H1 (cell line): ENCODE measurements at places on chromosomes 2 and 18.

DNA sequence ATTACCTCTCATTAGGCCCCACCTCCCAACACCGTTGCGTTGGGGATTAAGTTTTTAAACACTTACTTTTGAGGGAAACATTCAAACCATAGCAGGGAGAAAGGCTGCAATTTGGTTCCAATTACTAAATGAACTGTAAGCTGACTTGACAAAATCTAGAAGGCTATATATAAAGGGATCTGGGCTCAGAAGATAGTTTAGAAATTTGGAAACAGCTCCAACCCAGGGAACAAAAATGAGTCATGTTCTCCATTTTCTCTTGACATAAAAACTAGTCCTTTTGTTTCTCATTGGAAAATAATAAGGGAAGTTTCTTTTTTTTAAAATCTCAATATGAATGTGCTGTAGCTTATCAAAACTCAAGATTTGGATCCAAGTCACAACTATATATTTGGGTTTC lies 17.5 kb downstream of the MOGAT1 start:
- no peak overlapping the region for H3K27ac ChIP-seq
- no peaks in the 10 kb centered on the region for H3K4me1 ChIP-seq

- no peaks in the 10 kb centered on the region for H3K36me3 ChIP-seq
- H3K27me3 ChIP-seq = no peaks in the 10 kb centered on the region
- H3K27ac ChIP-seq = no peak overlapping the region
- DNase-seq = no peak
- no peaks in the 10 kb centered on the region for H3K4me1 ChIP-seq
Measured at GRCh38 chr2:9297156-9297555, 90.5 kb downstream of the ASAP2 start.

DNA sequence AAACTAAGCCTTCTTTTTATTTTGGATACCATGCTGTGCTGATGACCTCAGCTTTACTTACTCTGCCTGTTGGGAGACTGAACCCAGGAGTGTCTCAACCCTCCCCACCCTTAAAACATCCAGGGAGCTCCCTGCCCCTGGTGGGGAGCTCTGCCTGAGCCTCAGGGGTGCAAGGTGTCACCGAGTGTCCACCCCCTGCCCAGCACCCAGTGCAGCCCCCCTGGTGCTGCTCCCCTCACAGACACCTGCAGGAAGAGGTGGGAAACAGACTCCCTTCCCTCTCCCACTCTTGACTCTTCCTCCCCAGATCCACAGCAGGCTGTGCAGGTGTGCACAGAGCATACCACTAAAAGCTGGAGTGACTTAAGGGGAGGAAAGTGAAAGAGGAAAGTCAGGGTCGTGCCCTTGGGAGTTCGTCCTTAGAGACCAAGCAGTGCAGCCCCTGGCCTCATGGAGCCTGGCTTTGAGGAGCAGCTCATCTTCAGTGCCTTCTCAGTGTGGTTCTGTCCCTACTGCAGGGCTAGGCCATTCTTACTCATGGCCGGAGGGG lies 51.3 kb downstream of the MYO7B start:
- no peak for DNase-seq
- no peaks in the 10 kb centered on the region for H3K36me3 ChIP-seq
- H3K4me3 ChIP-seq = no peak overlapping the region

DNA sequence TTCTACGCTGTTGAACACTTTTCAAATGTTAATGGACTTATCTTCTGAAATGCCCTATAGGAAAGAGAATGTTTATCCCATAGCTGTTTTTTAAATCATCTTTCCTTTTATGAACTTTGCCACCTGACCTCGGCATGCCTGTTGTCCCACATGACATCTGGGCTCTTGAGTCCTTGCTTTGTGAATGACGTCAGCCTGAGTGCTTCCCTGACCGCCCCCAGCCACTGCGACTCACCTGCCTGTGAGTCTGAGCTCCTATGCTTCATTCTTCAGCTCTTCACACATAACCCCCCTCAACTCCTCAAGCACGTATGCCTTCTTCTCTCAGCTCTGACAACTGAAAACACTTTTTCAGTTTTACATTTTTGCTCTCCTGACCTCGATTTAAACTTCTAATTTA lies 166.8 kb downstream of the DCDC2C start:
- no peak for DNase-seq
- no peak overlapping the region for H3K4me3 ChIP-seq
- no peak overlapping the region for H3K27ac ChIP-seq
- H3K4me1 ChIP-seq = no peaks in the 10 kb centered on the region
- no peaks in the 10 kb centered on the region for H3K36me3 ChIP-seq
- no peaks in the 10 kb centered on the region for H3K27me3 ChIP-seq

DNA sequence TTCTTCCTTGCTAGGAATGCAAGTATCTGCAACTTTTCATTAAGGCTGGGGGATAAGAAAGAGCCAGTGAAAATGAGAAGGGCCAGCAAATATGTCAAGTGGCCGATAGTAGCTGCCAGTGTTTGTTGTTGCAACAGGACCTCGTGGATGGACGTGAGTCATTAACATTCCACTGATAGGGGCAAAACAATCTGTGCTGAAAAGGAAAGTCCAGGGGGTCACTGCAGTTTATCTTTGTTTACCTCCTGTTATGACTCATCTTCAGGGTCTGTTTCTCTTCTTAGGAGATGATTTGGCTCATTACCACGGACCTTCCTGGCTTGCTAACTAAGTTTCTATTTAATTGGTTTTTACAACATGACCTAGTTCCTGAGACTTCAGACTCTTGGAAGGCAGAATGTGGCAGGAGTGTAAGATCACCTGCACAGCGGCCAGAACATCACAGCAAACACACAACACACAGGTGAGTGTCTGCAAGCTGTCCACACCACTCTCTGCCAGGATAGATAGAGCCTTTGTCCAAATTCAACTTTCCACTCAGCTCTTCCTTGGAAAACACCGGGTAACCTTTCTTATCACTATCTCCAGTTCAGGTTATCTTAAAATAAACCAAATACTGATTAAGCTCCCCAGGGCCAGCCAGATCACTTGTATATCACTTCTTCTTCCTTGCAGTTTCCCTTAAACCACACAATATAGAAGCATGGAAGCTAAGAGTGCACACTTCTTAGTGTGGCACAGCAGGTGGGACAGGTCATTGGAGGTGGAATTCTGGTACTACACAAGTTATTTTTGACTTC lies 157.5 kb upstream of the LMAN1 start:
- no peak overlapping the region for H3K27ac ChIP-seq
- H3K36me3 ChIP-seq = no peaks in the 10 kb centered on the region
- no peak for DNase-seq
- no peaks in the 10 kb centered on the region for H3K4me1 ChIP-seq
- H3K4me3 ChIP-seq = no peak overlapping the region

DNA sequence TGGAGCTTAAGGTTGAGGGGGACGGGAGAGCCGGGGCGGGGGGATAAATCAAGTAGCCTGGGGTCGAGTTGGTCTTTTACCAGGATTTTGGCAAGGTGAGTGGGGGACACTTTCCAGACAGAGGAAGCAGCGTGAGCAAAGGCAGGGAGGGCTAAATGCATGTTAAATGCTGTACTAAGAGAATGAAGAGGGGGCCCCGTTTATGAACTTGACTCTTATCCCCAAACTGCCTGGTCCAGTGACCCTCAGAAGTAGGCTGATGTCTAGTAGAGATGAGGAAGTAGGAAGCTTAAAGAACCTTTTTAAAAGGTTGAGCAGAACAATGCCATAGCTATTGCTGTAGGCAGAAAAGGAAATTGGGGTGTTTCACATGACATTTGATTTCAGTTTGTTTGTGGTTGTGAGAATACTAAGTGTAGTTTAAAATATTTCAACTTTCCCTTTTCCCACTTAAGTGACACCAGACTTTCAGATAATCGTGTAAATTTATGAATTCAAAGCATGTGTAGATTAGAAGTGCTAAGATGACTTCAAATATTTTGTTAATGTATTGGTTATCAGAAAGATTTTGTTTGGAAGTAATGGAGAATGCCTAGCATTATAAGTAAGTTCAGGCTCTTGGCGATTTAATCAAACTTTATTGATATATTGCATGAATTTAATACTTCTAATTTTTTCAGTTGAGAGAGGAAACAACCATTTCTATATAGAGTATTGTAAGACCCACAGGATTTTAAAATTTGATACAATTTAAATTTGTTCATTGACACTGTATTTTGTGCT lies 1.8 kb downstream of the REL start:
- no peaks in the 10 kb centered on the region for H3K36me3 ChIP-seq
- no peak for DNase-seq

GRCh38 chr2:220745682-220746081 lies 826.4 kb downstream of the EPHA4 start:
- no peak overlapping the region for H3K4me3 ChIP-seq
- no peak overlapping the region for H3K27ac ChIP-seq
- H3K36me3 ChIP-seq = no peaks in the 10 kb centered on the region
- H3K27me3 ChIP-seq = no peaks in the 10 kb centered on the region
- 0 out of 2 replicates have a peak, but pooled peaks cover 3% of the 10 kb centered on the region for H3K4me1 ChIP-seq

DNA sequence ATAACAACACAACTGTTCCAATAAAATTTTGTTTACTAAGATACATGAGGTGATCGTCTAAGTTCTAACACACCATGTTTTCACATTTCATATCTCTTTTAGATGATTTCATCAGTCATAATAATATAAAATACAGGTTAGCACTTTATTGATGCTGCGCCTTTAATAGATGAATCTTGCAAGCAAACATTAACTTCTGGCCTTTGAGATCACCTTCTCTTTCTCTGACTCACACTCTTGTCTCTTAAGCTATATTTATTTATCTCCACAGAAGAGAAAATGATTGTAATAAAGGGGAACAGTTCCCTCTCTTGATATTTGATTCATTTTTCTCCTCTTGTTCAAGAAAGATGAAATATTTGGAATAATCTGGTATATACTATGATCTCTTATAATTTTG lies 603.3 kb upstream of the POU3F3 start:
- no peaks in the 10 kb centered on the region for H3K36me3 ChIP-seq
- H3K4me1 ChIP-seq = no peaks in the 10 kb centered on the region
- no peaks in the 10 kb centered on the region for H3K27me3 ChIP-seq
- no peak for DNase-seq

GRCh38 chr18:31723990-31724711 lies 36.5 kb downstream of the SLC25A52 start:
- no peaks in the 10 kb centered on the region for H3K4me1 ChIP-seq
- H3K27ac ChIP-seq = no peak overlapping the region
- H3K4me3 ChIP-seq = no peak overlapping the region
- DNase-seq = no peak

- peak overlapping the region; percentile 4; the same call in 1 of the 2 replicates for H3K4me3 ChIP-seq
- H3K27me3 ChIP-seq = no peaks in the 10 kb centered on the region
Measured at GRCh38 chr2:226483745-226484619, 315.6 kb downstream of the IRS1 start.

- H3K36me3 ChIP-seq = no peaks in the 10 kb centered on the region
- DNase-seq = no peak
- H3K27ac ChIP-seq = no peak overlapping the region
- no peak overlapping the region for H3K4me3 ChIP-seq
Measured at GRCh38 chr2:36125702-36126101, 229.9 kb upstream of the CRIM1 start.

DNA sequence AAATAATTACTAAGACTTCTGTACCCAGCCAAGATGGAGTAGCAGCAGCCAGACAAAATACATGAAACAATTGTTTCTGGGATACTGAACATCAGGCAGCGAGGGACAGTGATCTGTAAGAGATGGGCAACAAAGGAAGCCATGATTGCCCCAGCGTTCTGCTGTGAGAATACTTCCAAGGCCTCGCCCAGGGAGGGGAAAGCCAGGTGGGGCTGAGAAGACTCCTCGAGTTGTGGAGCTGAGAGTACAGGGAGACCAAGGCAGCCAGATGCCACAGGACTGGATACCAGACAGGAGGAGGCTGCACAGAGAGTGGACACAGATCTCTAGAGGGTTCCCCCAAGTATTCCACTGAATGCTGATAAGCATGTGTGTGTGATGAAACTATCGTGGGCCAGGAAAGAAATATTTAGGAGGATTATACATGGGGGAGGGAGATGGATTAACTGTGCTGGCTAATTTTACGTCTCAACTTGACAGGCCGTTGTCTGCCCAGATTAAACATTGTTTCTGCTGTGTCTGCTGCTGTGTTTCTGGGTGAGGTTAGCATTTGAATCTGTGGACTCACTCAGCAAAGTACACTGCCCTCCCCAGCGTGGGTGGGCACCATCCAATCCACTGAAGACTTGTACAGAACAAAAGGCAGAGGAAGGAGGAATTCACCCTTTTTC lies 10.2 kb upstream of the LIMS2 start:
- no peak overlapping the region for H3K27ac ChIP-seq
- peaks cover 8% of the 10 kb centered on the region for H3K4me1 ChIP-seq
- H3K27me3 ChIP-seq = no peaks in the 10 kb centered on the region
- no peaks in the 10 kb centered on the region for H3K36me3 ChIP-seq
- DNase-seq = no peak

DNA sequence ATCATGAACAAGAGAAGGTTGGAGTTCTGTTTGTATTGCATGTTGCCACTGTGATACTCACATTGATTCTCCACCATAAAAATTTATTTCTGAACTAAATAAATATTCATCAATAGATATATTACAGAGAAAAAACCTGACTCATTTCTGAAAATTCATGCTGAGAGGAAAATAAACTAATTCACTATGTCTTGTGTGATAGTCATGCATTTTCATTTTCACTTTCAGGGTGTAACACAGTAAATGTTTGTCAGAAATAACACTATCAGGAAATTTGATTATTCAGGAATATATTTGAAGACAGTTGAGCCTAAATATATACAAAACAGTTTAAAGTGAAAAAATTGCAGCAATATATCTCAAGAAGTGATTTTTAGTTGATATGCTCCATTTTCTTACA lies 335.2 kb downstream of the KCNJ3 start:
- H3K27ac ChIP-seq = no peak overlapping the region
- DNase-seq = no peak
- H3K36me3 ChIP-seq = no peaks in the 10 kb centered on the region
- H3K4me1 ChIP-seq = no peaks in the 10 kb centered on the region
- no peaks in the 10 kb centered on the region for H3K27me3 ChIP-seq

GRCh38 chr2:169109502-169110409 lies 40.4 kb downstream of the DHRS9 start:
- no peaks in the 10 kb centered on the region; the same call in 1 of the 2 replicates for H3K4me1 ChIP-seq
- H3K27me3 ChIP-seq = no peaks in the 10 kb centered on the region
- peak; percentile 49 for DNase-seq
- H3K27ac ChIP-seq = no peak overlapping the region

GRCh38 chr2:207768866-207769596 lies 675 bp downstream of the FZD5 start:
- no peak overlapping the region for H3K27ac ChIP-seq
- H3K4me1 ChIP-seq = peaks cover 40% of the 10 kb centered on the region
- H3K36me3 ChIP-seq = peaks cover 2% of the 10 kb centered on the region; the same call in 1 of the 2 replicates
- H3K4me3 ChIP-seq = peak overlapping the region; percentile 86
- 0 out of 2 replicates have a peak, but pooled peaks cover 2% of the 10 kb centered on the region for H3K27me3 ChIP-seq
